T-helper 2 cell treated with Interferon-gamma antibody and Interleukin-4, amounts not matched to agents 5 μg/mL and 100 μg/mL, for 36 hours (primary cell): ENCODE measurements at places on chromosomes 11 and 22.

DNA sequence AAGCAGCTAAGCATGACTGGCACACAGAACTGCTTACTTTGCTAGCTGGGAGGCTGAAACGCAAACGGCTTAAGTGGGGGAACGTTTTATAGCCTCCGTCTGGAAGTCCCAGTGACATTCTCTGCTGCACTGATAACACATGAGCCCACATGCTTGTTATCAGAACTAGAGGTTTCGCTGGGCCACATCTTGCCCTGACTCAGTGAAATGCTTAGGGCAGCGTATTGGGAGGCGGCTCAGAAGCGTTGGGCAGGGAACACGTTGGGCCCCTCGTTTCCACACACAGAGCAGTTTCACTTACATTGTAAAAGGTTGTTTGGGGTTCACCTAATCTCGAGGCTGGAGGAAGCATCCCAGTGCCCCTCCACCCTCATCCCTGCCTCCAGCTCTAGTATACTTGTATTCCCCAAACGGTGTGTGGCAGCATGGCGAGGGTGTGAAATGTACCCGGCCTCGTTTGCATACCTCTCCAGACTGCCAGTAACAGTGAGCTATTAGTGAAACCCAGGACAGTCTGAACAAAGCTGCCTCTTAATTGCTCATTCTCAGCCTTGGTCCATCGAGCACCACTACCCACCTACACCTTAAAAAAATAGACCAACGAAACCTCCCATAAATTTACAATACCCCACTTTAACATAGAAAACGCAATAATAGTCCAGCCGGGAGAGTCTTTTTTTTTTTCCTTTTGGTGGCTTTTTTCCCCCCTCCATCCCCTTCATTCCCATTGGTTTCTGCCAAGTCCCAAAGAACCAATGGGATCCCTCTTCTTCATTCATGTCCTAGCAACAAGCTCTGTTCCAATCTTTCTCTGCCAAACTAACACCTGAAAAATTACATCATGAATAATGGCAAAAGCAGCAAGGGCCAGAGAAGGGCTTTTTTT lies 218.8 kb upstream of the SORL1-AS1 start:
- no peaks in the 10 kb centered on the region for H3K36me3 ChIP-seq
- peaks cover 2% of the 10 kb centered on the region for H3K27me3 ChIP-seq
- no peaks in the 10 kb centered on the region for H3K4me1 ChIP-seq

GRCh38 chr11:111236383-111236782 lies 9.1 kb upstream of the POU2AF2 start:
- H3K27me3 ChIP-seq = peaks cover 35% of the 10 kb centered on the region
- no peak overlapping the region for H3K4me3 ChIP-seq
- no peak overlapping the region for H3K27ac ChIP-seq
- DNase-seq = no peak
- H3K4me1 ChIP-seq = peaks cover 5% of the 10 kb centered on the region

GRCh38 chr22:49393526-49393925 lies 434.1 kb downstream of the BRD1 start:
- no peaks in the 10 kb centered on the region for H3K27me3 ChIP-seq
- no peaks in the 10 kb centered on the region for H3K4me1 ChIP-seq
- H3K36me3 ChIP-seq = peaks cover 1% of the 10 kb centered on the region
- H3K4me3 ChIP-seq = no peak overlapping the region
- DNase-seq = no peak
- no peak overlapping the region for H3K27ac ChIP-seq

- DNase-seq = no peak
- H3K36me3 ChIP-seq = peaks cover 3% of the 10 kb centered on the region
- H3K27ac ChIP-seq = peak overlapping the region; percentile 55
- no peak overlapping the region for H3K4me3 ChIP-seq
These were observed 10.9 kb downstream of the SSH3 start for GRCh38 chr11:67314218-67314617.

DNA sequence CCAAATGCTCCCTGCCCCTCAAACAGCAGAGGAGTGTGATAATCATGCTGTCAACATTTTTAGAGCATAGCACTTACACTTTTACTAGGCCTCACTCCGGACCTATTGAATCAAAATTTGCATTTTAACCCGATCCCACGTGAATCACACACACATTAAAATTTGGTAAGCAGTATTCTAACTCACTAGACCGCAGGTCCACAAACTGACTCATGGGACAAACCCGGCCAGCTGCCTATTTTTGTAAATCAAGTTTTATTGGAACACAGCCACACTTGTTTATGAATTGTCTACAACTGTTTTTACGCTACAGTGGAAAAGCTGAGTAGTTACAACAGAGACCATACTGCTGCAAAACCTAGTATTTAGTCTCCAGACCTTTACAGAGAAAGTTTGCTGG lies 43.3 kb downstream of the SNX19 start:
- no peak overlapping the region for H3K4me3 ChIP-seq
- peaks cover 41% of the 10 kb centered on the region for H3K36me3 ChIP-seq
- no peak for DNase-seq

DNA sequence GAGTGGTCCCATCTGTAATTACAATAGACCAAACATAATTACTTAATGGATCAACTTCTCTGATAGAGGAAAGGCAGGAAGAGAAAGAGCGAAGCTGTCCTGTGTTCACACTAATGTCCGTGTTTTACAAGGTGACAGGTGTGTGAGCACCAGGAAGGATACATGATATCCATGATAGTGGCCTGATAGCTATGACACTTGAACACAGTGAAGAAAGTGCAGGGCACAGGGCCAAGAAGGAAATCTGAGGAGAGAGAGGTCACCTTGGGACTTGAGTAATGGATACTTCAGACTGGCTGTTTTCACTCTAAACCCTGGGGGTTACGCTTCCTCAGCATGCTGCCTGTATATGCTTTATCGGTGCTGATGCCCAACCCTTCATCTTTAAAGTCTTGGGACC lies 29.4 kb downstream of the TUB start:
- no peak overlapping the region for H3K27ac ChIP-seq
- no peaks in the 10 kb centered on the region for H3K4me1 ChIP-seq
- no peak overlapping the region for H3K4me3 ChIP-seq

GRCh38 chr22:35900483-35901168 lies 128.0 kb downstream of the RBFOX2 start:
- H3K36me3 ChIP-seq = no peaks in the 10 kb centered on the region
- peaks cover 25% of the 10 kb centered on the region for H3K27me3 ChIP-seq
- no peak overlapping the region for H3K27ac ChIP-seq

- peak; percentile 18 for DNase-seq
- no peaks in the 10 kb centered on the region for H3K4me1 ChIP-seq
- H3K27ac ChIP-seq = no peak overlapping the region
- H3K36me3 ChIP-seq = no peaks in the 10 kb centered on the region
These were observed 11.8 kb downstream of the TUB start for GRCh38 chr11:8092587-8093424.

DNA sequence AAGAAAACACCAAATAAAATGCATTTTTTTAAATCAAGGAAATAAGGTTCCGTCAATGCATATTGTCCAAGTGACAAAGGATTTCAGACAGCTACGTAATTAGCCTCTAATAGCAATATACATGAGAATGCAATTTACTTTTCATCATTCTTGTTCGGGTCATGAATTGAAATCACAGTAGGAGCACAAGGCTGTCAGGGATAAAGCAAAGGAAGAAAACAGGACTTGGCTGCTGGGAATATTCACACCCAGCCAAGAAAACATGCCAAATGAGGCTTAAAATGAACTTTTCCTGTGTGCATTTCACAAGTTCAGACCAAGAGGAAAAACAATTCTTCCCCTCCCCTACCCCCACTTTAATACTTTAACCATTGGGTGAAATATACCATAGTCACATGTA lies 188.6 kb downstream of the CWF19L2 start:
- no peaks in the 10 kb centered on the region for H3K27me3 ChIP-seq
- H3K4me1 ChIP-seq = no peaks in the 10 kb centered on the region
- no peaks in the 10 kb centered on the region for H3K36me3 ChIP-seq
- DNase-seq = no peak
- no peak overlapping the region for H3K4me3 ChIP-seq
- no peak overlapping the region for H3K27ac ChIP-seq

DNA sequence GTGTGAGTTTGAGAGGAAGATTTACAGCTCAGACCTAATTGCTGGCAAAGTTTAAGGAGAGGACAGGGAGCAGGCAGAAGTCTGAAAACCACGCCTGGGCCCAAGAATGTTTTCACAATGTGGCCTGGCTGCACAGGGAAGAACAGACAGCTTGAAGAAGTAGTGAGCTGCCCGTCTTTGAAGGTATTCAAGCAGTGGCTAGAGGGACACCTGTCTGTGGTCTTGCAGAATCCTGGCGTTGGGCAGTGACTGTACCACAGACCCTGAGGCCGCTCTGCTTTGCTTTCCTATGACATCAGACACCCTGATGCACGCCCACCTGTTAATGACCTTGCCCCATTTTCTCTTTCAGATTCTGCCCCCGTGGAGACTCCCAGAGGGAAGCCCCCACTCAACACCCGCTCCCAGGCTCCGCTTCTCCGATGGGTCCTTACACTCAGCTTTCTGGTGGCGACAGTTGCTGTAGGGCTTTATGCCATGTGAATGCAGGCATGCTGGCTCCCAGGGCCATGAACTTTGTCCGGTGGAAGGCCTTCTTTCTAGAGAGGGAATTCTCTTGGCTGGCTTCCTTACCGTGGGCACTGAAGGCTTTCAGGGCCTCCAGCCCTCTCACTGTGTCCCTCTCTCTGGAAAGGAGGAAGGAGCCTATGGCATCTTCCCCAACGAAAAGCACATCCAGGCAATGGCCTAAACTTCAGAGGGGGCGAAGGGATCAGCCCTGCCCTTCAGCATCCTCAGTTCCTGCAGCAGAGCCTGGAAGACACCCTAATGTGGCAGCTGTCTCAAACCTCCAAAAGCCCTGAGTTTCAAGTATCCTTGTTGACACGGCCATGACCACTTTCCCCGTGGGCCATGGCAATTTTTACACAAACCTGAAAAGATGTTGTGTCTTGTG lies 6.6 kb upstream of the MCM5 start:
- no peaks in the 10 kb centered on the region for H3K36me3 ChIP-seq
- no peak overlapping the region for H3K4me3 ChIP-seq
- no peak overlapping the region for H3K27ac ChIP-seq
